ENCODE measurements at places on chromosomes 1 and 21.

DNA sequence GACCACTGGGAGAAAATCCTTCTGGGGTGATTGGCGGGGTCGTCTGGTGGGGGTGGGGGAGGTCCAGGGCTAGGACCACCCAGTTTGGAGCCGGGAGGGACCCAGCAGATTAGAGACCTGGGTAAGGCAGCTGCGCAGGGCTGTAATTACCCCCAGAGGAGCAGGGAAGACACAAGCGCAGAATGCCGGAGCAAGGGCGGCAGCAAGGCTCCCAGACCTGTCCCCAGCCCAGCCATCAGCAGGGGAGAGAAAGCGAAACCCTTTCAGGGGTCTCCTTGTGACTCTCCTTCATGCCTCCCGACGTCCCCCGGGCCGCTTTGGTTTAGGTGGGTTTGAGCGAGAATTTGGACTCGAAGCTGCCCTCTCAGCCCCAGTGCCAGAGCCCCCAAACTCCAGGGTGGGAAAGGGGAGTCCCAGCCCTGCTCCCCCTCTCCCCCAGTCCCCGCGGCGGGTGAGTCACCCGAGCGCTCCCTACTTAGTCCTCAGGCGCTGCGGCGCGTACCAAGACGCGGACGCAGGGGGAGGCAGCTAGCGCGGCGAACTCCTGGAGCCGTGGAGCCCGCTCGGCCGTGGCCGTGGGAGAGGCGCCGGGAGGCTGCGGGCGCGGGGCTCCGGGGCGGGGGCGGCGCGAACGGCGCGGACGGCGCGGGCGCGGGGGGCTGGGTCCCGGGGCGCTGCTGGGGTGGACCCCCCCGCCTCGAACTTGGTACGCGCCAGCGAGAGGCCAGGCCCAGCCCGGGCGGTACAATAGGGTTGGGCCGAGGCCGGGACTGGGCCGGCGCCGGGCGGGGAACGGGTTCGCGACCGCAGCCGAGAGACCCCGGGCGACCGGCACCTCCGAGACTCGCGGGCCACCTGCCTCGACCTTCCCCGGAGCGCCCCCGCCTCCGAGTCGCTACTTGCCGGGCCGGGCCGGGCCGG lies at the start of gene MAP7D1:
Gene MAP7D1, plus strand, starts transcription at position 753 of the 921 bp plus-strand sequence. CDS start 258 bp downstream, outside the sequence.
- DNase-seq = peak; percentile 73

GRCh38 chr1:107702946-107703571 lies 261.9 kb downstream of the VAV3 start:
- DNase-seq = no peak

- no peak for DNase-seq
Measured at GRCh38 chr1:173126421-173126820, 75.7 kb upstream of the TNFSF18 start.

- no peak for DNase-seq
Measured at GRCh38 chr21:42644223-42645208, 8.9 kb upstream of the PDE9A start.

GRCh38 chr1:193448682-193449461 lies 262.5 kb upstream of the B3GALT2 start:
- DNase-seq = no peak

DNA sequence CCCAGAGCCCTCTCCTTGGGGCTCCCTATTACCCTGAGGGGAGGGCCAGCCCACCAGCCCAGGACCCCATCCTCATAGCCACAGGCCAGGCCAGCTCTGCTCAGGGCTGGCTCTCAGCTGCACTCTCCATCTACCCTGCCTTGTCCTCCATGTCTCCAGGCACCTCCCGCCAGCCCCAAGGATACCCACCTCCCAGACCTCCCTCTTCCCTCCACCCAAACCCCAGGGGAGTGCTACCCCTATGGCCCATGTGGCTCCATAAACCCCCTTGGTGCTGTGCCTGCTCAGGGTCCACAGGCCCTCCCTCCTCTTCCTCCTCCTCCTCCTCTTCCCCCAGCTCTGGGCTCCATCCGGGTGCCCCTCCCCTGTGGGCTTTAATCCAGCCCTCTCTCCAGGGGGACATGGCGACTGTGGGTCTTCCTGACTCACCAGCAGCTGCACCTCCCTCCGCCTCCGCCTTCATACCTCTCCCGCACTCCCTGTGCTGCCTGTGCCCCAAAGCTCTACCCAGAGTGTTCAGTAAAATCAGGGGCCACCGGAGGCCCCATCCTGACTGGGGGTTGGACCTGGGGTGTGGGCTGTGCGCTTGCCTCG lies 9.1 kb downstream of the YBEY start:
- no peak for DNase-seq

- DNase-seq = no peak
Measured at GRCh38 chr1:27889506-27889905, 17.2 kb downstream of the THEMIS2 start.

- no peak for DNase-seq
Measured at GRCh38 chr1:101428562-101428961, 191.7 kb downstream of the S1PR1 start.

GRCh38 chr1:230299191-230300006 lies 126.7 kb downstream of the PGBD5 start:
- DNase-seq = no peak

DNA sequence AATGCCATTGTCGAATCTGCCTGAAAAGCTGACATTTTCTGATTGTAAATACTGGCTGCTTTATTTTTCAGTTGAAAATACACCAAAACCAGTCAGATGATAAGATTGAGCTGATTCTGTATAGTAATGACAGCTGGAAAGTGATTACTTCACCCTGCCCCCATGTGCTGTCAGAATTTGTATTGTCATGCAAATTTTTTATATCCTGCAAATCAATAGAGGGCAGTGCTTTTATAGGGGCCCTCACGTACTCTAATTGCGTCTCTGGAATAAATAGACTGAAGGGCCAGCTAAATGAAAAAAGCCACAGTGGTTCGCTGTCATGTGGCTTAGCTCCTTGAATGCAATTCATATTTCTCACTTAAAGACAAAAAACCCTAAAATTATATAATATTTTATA lies 208.6 kb downstream of the LHX8 start:
- DNase-seq = no peak

DNA sequence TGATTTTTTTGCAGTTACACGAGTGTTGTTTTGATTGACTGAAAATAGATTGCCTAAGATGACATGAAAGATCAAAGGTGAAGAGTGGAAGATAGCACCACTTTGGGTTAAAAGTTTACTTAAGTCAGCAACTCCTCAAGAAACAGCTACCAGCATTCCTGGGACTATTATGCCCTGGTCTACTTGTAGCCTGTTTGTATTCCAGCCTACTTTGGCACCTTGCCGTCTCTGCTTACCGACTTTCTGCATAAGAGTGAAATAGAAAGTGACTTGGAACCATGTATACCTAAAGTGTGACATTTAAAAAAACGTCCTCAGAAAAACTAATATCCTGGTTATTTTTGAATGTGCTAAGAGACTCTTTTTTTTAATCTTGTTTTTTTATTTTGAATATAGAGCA lies 631.5 kb upstream of the PTBP2 start:
- no peak for DNase-seq

DNA sequence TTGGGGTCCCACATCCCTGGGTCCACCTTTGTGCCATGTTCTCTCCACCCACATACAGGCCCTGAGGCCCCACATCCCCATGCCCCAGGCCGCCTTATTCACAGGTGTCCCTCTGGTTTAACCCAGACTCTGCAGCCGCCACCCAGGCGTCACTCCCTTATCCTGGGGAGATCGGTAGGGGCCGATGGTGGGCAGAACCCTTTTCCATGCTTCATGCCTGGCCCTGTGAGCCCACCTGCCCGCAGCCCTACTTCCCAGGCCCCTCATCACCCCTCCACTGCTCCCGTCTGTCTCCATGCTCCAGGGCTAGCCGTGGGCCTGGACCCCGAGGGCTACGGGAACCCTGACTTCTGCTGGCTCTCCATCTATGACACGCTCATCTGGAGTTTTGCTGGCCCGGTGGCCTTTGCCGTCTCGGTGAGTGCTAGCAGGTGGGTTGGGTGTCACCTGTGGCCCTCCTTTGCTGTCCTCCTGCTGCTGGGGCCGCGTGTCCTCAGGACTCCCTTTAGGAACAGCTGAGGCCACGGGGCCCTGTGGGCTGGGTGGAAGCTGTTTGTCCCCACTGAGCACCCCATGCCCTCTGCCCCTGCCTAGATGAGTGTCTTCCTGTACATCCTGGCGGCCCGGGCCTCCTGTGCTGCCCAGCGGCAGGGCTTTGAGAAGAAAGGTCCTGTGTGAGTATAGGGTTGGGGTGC lies 12.2 kb downstream of the PSRC1 start:
- no peak for DNase-seq

- DNase-seq = no peak
Measured at GRCh38 chr1:156594190-156594589, 2.6 kb downstream of the NAXE start.

GRCh38 chr1:117758444-117759316 lies 152.8 kb downstream of the TENT5C start:
- peak; percentile 27 for DNase-seq

GRCh38 chr1:203640723-203641502 lies 14.3 kb downstream of the ATP2B4 start:
- DNase-seq = no peak

DNA sequence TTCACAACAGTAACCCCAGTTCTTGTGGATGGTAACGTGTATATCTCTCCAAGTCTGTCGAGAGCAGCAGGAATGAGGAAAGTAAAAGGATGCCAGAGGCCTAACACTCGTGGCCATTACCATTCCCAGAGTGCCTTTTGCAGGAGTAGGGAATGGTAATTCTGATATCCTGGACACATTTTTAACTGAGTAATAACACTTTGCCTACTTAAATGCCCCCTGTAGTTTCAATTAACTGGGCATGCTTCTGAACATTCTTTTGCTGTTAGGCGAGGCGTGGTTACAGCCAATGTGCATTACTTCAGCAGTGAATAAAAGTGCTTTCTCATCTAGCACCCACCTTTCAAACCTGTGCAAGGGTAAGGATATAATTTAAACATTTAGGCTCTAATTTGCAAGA lies 258.5 kb upstream of the ADGRL2 start:
- no peak for DNase-seq

GRCh38 chr1:212825798-212826452 lies 21.5 kb downstream of the SPATA45 start:
- no peak for DNase-seq
